Left ventricle myocardium inferior (tissue), 1 donor: ENCODE measurements at places on chromosomes 1 and 21.

DNA sequence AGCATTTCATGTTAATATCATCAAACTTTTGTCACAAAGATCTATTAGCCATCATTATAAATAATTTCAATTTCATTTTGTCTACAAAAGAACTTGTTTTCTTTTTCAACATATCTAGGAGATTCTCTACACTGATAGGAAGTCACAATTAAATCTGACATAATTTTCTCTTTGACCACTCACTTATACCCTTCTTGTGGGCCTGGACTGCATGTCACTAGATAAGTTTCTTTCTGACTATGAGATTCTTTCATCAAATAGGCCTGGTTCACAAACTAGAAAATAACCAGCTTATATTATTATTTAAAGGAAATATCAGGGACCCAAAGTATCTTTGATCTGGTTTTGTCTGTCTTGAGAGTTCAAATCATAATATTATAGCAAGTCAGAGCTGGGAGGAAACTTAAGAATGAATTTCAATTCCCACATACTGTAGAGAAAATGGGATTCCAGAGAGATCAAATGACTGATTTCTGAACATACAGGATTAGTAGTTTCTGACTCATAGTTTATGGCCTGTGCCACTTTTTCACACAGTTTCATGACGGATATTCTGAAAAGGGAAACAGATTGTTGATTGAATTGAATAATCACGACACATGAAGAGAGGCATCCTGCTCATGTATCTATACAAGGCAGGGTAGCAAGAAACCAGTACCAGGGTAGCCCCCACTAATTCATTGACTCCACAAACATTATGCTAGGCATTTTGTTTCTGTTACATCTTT is 355.8 kb downstream of the GPATCH2 start:
- no peak for DNase-seq

DNA sequence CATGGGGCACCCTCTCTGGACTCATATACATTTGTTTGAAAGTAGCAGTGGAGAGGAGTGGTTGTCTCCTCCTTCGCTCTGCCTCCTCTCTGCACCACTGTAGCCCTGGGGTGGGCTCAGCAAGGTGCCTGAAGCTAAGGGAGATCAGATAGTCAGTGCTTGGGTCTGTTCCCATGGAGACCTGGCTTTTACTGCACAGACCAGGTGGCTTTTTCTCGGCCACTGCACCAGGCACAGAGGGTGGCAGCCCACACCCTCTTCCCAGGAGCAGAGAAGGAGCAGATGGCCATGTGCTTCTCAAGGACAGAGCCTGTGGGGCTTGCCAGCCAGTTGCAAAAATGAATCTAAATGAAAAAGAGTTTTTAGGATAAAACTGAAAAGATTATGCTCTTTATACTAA is 123.4 kb upstream of the KCNK1 start:
- DNase-seq: no peak

DNA sequence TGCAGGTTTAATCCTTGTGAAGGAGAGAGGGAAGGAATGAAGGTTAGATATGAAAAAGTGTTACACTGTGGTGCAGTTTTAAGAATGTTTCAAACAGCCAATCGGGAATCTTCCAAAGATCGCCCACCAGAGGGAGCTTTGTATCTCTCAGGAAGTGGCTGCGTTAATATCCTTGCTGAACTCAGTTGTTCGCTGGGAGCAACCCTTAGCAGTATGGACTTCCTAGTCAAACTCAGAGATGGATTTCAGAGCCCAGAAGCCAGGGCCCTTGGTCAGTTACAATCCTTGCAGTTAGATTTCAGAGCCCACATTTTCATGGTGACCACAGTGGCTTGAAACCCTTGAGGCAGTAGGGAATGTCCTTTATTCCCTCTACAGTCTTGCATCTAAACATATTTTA is 136.2 kb downstream of the NTNG1 start:
- DNase-seq: no peak

GRCh38 chr1:154265586-154265985 is 6.8 kb upstream of the HAX1 start:
- DNase-seq: no peak

- DNase-seq: no peak
Measured at GRCh38 chr1:232600424-232601258, 29.3 kb downstream of the SIPA1L2 start.

GRCh38 chr1:8941906-8942305 is 3.8 kb upstream of the CA6 start:
- no peak for DNase-seq

- no peak for DNase-seq
Measured at GRCh38 chr1:215637041-215637573, 70.0 kb downstream of the KCTD3 start.

- DNase-seq: no peak
Measured at GRCh38 chr1:156153362-156153761, at the start of gene SEMA4A. TSS of gene SEMA4A (plus strand) at chr1:156153585. CDS start at chr1:156154579, 994 bp downstream.

DNA sequence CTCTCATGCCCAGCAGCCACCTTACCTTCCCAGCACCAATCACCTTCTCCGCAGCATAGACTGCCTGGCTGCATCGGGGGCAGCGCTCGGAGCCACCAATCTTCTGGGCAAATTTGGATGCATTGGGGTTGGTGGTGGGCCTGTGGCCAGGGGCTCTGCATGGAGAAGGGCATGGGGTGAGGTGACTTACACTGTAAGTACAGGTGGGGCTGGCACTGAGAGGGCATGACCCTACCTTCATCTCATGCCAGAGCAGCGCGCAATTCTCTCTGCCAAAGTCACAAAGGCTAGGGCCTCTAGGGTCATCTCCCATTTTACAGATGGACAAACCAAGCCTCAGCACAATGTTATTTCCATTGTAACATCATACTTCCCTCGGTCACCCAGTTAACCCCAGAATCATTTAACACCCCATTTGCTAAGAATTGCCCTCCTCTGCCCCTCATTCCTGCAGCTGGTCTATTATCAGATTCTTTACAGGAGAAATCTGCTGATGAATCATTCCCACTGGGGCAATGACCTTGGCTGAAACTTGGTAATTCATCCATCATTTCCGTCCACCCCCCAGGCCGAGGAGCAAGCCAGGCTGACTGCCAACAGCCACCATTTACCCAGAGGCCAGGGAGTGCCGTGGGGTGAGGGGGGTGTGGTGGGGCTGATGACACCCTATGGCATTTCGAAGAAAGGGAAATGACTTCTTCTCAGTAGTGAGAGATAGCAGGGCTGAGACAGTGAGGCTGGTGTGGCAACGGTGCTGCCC is 17.9 kb downstream of the CSRP1 start:
- DNase-seq: peak; percentile 48

DNA sequence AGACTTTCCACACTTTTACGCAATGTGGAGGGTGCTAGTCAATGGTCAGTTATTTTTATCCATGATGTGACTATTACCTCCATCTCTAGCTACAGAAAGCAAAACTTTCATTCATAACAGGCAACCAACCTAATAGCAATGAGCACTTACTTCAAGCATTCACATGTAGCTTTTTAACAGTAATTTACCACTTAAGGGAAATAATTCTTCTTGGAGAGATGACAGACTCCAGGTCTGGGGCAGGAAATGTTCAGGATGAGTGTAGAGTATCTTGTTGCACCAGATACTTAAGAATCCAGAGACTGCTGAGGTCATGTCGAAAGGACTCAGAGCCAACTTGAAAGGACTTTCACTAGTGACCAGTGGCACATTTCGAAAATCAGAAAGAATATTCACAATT is 347.6 kb downstream of the CHRM3 start:
- no peak for DNase-seq

GRCh38 chr1:185961664-185962063 is 227.5 kb downstream of the HMCN1 start:
- no peak for DNase-seq

GRCh38 chr1:12269351-12269750 is 39.5 kb downstream of the VPS13D start:
- no peak for DNase-seq

GRCh38 chr1:115068826-115069585 is 20.3 kb downstream of the TSPAN2 start:
- DNase-seq: no peak

- DNase-seq: peak; percentile 77
Measured at GRCh38 chr1:235093696-235094592, 34.7 kb downstream of the TOMM20 start.

DNA sequence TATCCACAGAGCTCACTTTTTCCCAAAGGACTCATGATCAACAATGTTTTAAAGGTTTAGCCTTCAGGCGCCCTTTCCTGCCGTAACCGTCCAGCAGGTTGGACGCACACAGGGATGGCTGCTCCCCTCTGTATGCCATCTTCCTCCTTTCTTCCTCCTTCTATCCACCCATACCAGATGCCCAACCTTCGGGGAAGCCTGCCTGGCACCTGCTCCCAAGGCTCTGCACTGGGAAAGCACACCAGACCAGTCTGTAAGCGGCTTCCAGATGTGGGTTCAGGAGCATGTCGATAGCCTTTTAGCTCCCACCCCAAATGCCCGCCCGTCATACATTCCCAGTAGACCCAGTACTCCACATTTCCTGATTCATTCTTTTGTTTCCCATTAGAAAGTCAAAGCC is 52.9 kb downstream of the STUM start:
- DNase-seq: no peak

- no peak for DNase-seq
Measured at GRCh38 chr1:79388694-79389361, 382.3 kb upstream of the ADGRL4 start.

DNA sequence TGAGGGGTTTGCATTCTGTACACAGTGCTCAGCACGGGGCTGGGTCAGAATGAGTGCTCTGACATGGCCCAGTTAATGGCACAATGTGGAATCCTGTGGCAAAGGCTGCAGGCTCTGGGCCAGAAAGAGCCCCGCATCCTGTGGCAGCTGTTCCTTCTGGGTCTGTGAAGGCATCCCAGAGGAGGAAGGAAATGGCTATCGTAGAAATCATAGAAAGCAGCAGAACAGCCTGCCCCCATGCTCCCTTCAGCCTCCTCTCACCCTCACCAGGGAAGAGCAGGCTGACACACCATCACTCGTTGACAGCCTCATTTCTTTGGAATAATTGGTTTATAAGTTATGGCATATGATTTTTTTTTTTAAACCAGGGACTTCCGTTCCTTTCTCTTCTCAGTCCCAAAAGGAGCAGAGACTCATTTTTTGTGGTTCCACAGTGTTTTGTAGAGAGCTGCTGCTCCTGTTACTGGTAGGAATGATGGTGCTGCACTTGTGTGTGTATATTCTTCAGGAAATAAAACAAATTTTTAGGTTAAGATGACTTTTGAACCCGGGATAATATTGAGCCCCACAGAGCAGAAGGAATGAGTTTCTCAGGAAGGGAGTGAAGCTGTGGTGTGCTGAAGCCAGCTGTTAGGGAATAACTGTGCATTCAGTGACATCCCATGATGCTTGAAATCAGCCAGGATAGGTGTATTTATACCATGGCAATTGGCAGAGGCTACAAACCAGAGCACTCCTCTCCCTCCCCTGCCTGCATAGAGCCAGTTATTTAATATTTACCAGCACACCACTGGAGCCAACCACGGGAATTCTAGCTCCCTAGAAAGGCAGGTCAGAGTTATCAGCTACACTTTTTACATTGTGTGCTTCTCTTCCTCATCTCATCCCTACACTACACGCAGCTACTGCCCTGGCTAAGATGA is 32.0 kb downstream of the PLXNA2 start:
- no peak for DNase-seq

DNA sequence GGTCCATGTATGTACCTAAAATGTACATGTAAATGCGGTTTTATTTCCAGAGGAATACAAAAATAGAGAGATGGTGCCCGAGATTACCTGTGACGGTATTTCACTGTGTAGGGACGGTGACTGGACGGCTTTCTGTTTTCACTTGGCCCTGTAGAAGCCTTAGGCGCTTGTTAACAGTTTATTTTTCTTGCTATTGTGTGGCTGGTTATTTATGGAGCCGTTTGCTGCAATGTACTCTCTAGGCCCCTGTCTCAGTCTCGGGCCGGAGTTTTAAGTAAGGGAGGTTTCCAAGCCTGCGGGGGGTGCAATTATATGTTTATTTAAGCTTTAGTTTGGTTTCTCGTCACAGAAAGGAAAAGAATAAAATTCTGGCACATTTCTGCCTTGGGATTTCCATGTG is 413 bp downstream of the EFCAB7 start:
- DNase-seq: no peak

- DNase-seq: no peak
Measured at GRCh38 chr1:244137725-244138124, 86.6 kb downstream of the ZBTB18 start.

DNA sequence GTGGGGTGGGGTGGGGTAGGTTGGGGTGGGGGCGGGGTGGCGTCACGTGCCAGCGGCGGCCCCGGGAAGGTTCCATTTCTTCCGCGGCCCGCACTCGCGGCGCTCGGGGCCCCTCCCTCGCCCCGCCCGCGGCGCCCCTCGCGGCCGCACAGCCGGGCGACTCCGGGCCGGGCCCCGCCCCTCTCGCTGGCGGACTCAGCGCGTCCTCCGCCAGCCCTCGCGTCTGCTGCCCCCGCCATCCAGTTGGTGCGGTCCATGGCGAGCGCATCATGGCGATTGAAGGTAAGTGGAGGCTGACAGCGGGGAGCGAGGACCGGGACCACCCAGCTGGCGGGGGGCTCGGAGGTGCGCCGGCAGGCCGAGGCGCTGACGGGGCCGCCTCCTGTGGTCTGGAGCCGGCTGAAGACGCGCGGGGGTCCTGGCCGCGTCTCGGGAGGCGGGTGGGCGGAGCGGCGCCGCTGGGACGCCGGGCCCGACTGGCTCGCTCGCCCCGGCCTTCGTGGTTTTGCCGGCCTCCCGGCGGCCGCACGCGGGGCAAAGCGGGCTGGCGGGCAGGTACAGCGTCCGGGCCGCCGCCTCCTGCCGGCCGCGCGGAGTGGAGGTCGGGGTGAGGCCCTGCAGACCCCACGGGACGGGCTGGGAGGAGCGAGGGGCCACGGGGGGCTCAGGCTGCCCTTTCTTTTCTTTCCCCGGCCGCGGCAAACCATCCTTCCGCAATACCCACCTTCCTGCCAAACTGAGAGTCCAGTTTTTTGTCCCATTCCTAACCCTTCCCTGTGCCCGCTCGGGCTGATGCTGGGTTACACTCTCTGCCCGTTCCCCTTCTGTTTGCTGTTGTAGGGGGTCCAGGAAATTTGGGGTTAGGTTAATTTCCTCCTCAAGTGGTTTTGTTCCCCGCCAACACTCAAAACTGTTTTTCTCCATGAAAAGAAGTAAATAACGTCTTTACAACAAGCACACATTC is at the start of gene SYT14:
Gene SYT14 (plus strand): TSS at position 222 of the 964 bp plus-strand sequence. CDS start 48 bp downstream, at position 270.
- DNase-seq: no peak

DNA sequence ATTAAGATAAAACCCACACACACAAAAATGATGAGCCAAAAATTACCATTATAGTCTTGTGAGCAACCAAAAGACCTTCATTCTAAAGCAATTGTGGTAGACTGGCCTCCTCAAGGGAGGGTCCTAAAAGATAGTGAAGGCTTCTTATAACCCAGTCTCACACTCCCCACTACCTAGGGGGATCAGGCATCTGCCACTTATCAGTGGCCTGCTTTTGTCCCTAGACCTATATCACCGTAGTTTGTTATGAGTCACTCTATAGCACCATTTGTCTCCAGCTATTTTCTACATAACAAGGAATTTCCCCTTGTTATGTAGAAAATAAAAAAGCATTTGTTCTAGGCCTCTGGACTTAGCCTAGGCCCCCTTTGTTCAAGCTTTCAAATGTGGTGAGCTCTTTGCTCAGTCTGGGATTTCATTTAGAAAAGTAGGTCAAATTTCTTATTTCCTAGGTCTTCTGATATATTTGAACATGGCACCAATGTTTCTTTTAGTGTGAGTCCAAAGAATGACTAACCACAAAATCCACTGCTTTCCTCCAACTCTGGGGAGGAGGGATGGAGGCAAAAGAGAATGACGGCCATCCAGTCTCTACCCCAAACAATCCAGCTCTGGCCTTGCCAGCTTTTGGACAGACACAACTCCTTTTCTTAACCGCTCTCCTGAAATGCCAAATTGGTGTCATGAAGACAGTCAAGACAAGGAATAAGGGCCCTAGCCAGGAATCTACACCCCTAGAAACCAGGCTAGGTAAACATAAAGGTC is 8.9 kb downstream of the ADAR start:
- DNase-seq: no peak

- no peak for DNase-seq
Measured at GRCh38 chr1:6842301-6842700, 57.0 kb downstream of the CAMTA1 start.
